ENCODE measurements at places on chromosomes 6 and 20. TPM values are rescaled to one million over a fixed set of nuclear protein-coding genes. Genes with fewer than 3 reads are reported as not detected.

SRSF12 gene
- total RNA-seq, result not detected

CYB5R4 gene
- 11.1 TPM for total RNA-seq

SOBP gene
- 1.6 TPM for total RNA-seq

ECT2L gene
- not detected for total RNA-seq

KHDRBS2 gene
- total RNA-seq, result not detected

C20orf96 gene
- 2.2 TPM for total RNA-seq

CDH4 gene
- 7.8 TPM for total RNA-seq

CST7 gene
- total RNA-seq, result 4.2 TPM

SNPH gene
- 4.0 TPM for total RNA-seq

BTNL2 gene
- total RNA-seq, result not detected

SOX12 gene
- total RNA-seq, result 5.1 TPM

PDYN gene
- total RNA-seq, result not detected

PTCRA gene
- not detected for total RNA-seq

FAM83B gene
- 0.20 TPM for total RNA-seq

ANKRD66 gene
- not detected for total RNA-seq

SEL1L2 gene
- total RNA-seq, result not detected

SNAP91 gene
- total RNA-seq, result not detected

LCA5 gene
- total RNA-seq, result 5.0 TPM

KCNK17 gene
- not detected for total RNA-seq

BPI gene
- 0.91 TPM for total RNA-seq

UBD gene
- total RNA-seq, result 0.17 TPM

THEMIS gene
- not detected for total RNA-seq

CGAS gene
- 12.5 TPM for total RNA-seq

MUC22 gene
- total RNA-seq, result not detected

IBTK gene
- 36.7 TPM for total RNA-seq

SLC9A8 gene
- 6.0 TPM for total RNA-seq

CRISP3 gene
- total RNA-seq, result not detected

CAGE1 gene
- not detected for total RNA-seq

DCDC2 gene
- 0.20 TPM for total RNA-seq

CCN6 gene
- not detected for total RNA-seq

LINC00237 gene
- not detected for total RNA-seq

SRMS gene
- total RNA-seq, result not detected

CTAGE9 gene
- not detected for total RNA-seq

RIPPLY2 gene
- not detected for total RNA-seq

SCRT2 gene
- not detected for total RNA-seq

LAMA2 gene
- total RNA-seq, result 3.8 TPM

IP6K3 gene
- not detected for total RNA-seq

MYLK2 gene
- 0.15 TPM for total RNA-seq

ENPP5 gene
- 0.22 TPM for total RNA-seq

PIM1 gene
- 22.0 TPM for total RNA-seq

TFEB gene
- total RNA-seq, result 6.1 TPM

RAET1L gene
- total RNA-seq, result not detected

RIPOR3 gene
- total RNA-seq, result 1.9 TPM

NCOA6 gene
- 7.5 TPM for total RNA-seq

CD83 gene
- total RNA-seq, result 8.9 TPM

ADGB gene
- total RNA-seq, result not detected

IL20RA gene
- total RNA-seq, result not detected

SCUBE3 gene
- not detected for total RNA-seq

CGA gene
- 26.6 TPM for total RNA-seq

AP5S1 gene
- total RNA-seq, result 35.7 TPM

VWA7 gene
- 0.94 TPM for total RNA-seq

NFYA gene
- total RNA-seq, result 9.4 TPM

KCNQ5 gene
- 4.8 TPM for total RNA-seq

KAT14 gene
- 11.2 TPM for total RNA-seq

PNLDC1 gene
- not detected for total RNA-seq

All from M059J (cell line).